Pericardium fibroblast (primary cell): ENCODE measurements at places on chromosomes 11 and 22. TPM values are rescaled to one million over a fixed set of nuclear protein-coding genes. Genes with fewer than 3 reads are reported as not detected.

The SYT13 gene
- not detected in 2 replicates for total RNA-seq

The FGF19 gene
- total RNA-seq: not detected in 2 replicates

The RDX gene
- total RNA-seq: 48.0 and 51.3 TPM in 2 replicates

The RAB38 gene
- total RNA-seq: 0.12 and 3.8 TPM in 2 replicates

The CHADL gene
- 0.17 and 0.35 TPM in 2 replicates for total RNA-seq

The ZDHHC5 gene
- 33.6 and 41.5 TPM in 2 replicates for total RNA-seq

The DYNC2H1 gene
- total RNA-seq: 20.0 and 32.3 TPM in 2 replicates

The NOX4 gene
- 0.12 and 3.8 TPM in 2 replicates for total RNA-seq

The CDKN1C gene
- total RNA-seq: 123 and 309 TPM in 2 replicates

The RFPL1 gene
- total RNA-seq: not detected in 2 replicates

The MRGPRX4 gene
- total RNA-seq: not detected in 2 replicates

The OR5A1 gene
- total RNA-seq: not detected in 2 replicates

The LRRC74B gene
- not detected in 2 replicates for total RNA-seq

The ENDOD1 gene
- total RNA-seq: 18.1 and 59.5 TPM in 2 replicates

The GRAMD1B gene
- 0.23 and 0.94 TPM in 2 replicates for total RNA-seq

The TMEM45B gene
- total RNA-seq: 0.12 TPM in 1 of 2 replicates, not detected in the other
